Activated CD4-positive, alpha-beta T cell treated with anti-CD3 and anti-CD28 coated beads, Interleukin-10, Interleukin-2, amounts not matched to agents 100 ng/mL and 50 ng/mL, durations not matched to agents 16 hours and 8 hours (primary cell): ENCODE measurements at places on chromosomes 2 and 18.
A peak's percentile ranks its signal among the peaks of the same experiment; 100 is the strongest.

GRCh38 chr2:140473851-140474250, 1657.0 kb downstream of the LRP1B start:
- DNase-seq, result no peak

DNA sequence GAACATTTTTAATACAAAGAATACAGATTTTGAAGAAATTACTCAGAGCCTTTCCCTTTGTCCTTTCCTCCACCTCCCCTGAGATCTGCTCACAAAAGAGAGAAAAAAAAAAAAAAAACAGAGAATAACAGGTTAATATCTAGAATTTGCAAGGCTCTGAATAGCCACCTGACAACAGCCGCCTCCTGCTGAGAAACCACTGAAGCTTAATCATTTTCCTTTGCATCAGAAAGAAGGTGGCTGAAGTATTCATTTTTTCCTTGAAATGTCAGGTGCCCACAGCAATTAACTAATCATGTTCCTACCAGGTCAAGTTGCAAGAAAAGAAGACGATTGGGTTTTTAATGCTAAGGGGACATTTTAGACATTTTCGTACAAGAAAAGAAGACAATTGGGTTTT, 21.2 kb downstream of the CNTNAP5 start:
- no peak for DNase-seq

GRCh38 chr2:98730707-98731040, 258 bp downstream of the MGAT4A start:
- peak; percentile 64 for DNase-seq

DNA sequence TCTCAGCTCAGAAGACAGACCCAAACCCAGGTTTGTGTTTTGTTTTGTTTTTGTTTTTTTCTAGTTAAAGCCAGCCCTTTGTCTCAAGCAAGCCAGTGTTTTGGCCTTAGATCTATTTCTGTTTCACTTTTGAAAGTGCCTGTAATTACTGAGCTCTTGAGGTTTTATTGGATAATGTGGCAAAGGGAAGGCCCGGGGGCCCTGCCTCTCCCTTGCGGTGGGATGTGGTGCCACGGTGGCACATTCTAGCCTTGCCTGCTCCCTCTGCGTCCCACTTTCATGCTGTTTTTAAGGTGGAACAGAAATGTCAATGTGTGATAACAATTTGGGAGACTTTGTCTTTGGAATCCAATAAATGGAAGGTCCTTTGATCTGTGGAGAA, 2.5 kb downstream of the HPCAL1 start:
- peak; percentile 70 for DNase-seq

- no peak for DNase-seq
Measured at GRCh38 chr2:176390276-176391147, 121.3 kb downstream of the MTX2 start.

GRCh38 chr18:59900222-59901128, 679 bp downstream of the PMAIP1 start:
- peak; percentile 88 for DNase-seq

- no peak for DNase-seq
Measured at GRCh38 chr2:225207043-225207442, 164.8 kb upstream of the DOCK10 start.

DNA sequence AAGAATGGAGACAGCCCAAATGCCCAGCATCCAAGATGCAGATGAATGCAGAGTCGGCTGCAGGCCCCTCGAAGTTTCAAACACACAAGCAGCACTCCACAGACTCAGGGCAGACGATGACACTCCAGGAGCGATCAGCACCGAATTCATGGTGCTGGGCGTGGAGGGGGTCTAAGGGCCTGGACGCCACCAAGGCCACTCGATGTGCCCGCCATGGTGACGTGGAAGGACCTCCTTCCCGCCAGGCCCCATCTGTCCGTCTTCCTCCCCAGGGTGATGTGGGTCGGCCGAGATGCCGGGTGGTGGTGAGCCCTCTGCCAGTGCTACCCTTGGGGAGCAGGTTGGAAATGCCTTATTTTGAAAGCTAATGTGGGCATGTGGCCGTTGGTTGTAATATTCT, 9.4 kb downstream of the KIF1A start:
- DNase-seq, result no peak

- DNase-seq, result no peak
Measured at GRCh38 chr2:106827158-106827557, 58.8 kb downstream of the ST6GAL2 start.

- DNase-seq, result no peak
Measured at GRCh38 chr18:39845106-39845505, 2109.9 kb upstream of the PIK3C3 start.

DNA sequence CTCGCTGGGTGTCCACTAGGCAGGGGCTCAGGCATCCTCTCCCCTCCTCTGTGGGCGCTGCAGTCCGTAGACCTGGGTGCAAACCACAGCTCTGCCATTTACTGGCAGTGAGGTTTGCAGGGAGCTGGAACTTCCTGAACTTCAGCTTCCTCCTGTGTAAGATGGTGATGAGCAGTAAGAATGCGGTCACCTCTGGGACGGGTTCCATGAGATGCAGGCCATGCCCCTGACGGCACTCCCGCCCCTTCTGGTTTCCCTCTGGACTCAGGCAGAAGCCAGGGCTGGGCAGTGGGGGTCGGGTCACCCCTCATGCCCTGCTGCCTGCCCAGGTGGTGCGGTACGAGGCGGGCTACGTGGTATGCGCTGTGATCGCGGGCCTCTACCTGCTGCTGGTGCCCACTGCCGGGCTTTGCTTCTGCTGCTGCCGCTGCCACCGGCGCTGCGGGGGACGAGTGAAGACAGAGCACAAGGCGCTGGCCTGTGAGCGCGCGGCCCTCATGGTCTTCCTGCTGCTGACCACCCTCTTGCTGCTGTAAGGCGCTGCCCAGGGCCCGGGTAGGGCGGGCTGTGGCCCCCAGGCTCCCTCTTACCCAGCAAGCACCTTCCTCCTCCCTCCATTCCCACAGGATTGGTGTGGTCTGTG, 1.5 kb downstream of the PROM2 start:
- DNase-seq, result no peak

- peak; percentile 20 for DNase-seq
Measured at GRCh38 chr2:128197059-128197458, 106.1 kb downstream of the UGGT1 start.

DNA sequence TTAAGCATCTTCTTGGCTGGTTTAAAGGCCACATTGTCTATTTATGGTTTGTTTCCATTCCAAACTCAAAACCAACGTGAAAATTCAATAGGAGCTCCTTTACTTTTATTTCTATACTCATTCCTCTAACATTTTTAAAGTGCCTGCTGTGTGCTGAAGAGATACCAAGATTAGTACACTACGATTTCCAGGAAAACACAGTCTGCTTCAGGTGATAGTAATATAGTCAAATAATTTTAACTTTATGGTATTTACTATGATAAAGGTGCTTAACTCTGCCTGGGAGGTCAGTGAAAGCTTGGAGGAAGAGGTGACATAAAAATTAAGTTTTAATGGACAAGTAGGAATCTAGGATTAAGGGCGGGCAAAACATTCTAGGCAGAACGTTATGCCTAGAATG, 121.4 kb downstream of the KIAA1328 start:
- no peak for DNase-seq

DNA sequence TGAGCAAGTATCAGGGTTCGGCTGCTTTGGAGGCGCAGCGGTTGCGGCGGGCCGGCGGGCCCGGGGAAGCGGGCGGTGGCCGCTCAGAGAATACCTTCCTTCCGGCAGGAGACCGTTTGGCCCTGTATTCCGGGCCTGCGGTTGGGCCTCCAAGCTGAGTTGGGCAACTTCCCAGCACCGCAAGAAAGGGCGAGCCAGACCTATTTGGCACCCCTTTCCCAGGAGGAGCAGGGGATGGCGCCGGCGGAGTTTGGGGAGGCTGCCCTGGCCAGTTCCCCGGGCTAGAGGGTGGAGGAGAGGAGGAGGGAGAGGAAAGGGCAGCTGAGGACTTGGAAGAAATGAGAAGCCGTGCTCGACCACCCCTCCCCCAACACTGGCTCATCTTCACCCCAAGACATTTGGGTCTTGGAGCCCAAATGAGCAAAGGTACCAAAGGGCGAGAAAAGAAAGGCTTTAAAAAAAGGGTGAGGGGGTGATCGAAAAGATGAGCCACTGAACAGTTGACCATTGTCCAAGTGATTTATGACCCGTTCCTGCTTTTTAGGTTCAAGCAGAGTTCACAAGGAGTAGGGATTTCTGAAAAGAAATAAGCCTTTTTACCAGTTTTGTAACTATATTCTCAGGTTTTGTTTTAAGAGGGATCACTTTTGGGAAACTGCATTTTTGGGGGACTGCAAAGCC, 8.4 kb downstream of the HOXD3 start:
- no peak for DNase-seq

DNA sequence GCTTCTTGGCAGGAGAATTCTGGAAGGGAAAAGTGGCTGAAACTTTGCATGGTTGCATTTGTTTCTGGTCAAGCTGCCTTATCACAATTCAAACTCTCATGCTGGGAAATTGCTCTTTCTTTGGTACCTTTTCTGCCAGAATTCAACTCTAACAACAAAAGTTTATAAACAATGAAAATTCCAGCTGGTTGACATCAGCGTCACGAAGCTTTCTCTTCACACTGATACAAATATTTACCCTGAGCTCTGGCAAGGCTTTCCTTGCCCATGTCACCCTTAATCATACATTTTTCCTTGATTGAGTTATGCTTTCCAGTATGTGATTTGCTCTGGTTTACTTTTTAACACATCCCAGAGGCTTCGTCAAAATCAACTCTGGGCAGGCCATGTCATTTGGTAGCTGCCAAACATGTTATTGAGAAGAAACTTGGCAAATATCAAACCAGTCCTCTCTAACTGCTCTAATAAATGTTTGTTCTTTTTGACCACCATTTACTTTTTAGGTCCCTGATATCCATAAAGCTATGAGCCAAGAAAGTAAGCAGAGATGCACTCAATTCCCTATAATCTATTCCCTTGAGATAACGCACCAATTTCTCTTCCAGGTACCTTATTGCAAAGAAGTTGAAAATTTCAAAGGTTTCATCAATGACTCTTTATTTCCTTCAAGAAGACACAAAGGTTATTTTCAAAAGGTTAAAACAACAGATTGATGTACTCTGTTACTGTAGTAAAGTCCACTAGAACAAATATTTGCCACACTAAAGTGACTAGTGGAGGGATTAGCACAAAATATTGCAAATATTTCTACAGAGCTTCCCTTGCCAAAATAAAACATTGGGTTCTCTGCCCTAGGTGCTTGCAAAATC, 1241.1 kb upstream of the ZEB2 start:
- no peak for DNase-seq

DNA sequence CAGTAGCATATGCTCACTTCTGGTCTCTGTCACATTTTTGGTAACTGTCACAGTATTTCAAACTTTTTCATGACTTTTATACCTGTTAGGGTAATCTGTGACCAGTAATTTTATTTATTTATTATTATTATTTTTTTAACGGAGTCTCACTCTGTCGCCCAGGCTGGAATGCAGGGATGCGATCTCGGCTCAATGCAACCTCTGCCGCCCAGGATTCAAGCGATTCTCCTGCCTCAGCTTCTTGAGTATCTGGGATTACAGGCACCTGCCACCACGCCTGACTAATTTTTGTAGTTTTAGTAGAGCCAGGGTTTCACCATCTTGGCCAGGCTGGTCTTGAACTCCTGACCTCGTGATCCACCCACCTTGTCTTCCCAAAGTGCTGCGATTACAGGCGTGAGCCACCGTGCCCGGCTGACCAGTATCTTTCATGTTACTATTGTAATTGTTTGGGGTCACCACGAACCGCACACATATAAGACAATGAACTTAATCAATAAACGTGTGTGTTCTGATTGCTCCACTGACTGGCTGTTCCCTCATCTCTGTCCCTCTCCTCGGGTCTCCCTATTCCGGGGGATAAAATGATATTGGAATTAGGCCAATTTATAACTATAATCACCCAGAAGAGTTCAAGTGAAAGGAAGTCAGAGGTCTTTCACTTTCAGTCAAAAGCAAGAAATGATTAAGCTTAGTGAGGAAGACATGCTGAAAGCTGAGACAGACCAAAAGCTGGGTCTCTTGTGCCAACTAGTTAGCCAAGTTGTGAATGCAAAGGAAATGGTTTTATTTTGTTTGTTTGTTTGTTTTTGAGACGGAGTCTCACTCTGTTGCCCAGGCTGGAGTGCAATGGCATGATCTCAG, 22.9 kb downstream of the TGIF1 start:
- peak; percentile 86 for DNase-seq

DNA sequence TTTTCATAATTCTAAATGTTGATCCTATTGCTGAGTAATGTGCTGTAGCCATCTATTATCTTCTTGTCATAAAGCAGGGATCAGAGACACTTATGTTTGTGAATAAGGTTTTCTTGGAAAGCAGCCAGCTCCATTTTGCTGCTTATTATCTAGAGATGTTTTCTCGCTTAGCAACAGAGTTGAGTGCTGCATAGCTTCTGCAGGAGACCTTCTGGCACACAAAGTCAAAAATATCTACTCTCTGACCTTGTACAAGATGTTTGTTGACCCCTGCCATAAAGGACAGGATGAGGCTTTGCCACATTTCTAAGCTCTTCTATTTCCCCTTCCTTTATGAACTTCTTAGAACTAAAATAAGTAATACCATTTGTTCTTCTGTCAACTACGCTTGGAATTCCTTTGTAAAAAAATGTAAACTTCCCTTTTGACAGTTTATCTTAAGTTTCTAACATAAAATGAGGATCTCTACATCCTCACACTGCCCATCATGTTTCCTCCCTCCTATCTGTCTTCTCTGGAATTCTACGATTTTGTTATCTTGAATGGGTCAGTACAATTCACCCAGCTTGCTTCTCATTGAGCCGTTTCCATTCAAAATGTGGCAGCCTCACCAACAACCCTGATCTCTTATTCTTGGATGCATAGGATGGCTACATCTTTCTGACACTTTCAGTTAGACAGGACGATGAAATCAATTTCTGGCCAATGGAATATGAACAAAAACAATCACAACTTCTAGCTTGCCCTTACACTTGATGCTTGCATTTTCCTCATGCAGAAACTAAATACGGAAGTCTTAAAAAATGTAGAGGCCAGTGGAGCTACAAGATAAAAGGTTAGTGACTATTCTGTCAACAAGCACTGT, 1377.0 kb downstream of the SUCLG1 start:
- DNase-seq, result no peak

GRCh38 chr18:38545071-38545470, 979.5 kb upstream of the CELF4 start:
- peak; percentile 20 for DNase-seq

DNA sequence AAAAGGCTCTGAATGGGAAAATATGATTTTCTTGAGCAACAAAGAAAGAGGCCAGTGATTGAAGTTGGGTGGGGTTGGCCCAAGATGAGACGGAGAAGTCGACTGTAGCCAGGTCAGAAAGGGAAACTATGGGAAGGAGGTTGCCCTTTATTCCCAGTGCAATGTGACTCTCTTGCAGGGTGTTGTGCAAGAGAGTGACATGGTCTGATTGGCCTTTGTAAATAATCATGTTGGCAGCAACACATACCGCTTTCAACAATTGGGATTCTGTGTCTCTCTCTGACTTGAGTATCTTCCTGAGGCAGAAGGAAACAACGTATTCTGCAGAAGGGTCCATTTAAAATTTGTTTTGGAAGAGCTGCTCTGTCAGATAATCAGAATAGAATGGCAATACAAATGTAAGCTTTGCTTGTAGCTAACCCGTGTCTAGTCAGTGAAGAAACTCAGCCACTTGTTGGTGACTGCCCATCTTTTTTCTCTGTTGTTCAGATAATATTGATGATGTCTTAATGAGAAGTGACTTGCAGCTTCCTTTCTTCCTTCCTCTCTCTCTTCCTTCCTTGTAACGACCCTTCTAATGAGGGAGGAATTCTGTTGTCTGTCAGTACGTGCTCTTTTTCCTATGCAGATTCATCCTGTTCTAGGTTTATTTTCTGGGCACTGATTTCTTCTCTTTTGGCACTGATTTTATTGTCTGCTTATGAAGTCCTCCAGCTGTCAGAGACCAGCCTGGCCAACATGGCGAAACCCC, 311.0 kb upstream of the FAM98A start:
- no peak for DNase-seq

- DNase-seq, result no peak
Measured at GRCh38 chr2:130372833-130373807, 17.3 kb downstream of the PTPN18 start.
